ENCODE measurements at places on chromosomes 5 and 9.

- no peak for DNase-seq
These were observed 177.1 kb downstream of the ATP10B start for GRCh38 chr5:160674901-160675300.

DNA sequence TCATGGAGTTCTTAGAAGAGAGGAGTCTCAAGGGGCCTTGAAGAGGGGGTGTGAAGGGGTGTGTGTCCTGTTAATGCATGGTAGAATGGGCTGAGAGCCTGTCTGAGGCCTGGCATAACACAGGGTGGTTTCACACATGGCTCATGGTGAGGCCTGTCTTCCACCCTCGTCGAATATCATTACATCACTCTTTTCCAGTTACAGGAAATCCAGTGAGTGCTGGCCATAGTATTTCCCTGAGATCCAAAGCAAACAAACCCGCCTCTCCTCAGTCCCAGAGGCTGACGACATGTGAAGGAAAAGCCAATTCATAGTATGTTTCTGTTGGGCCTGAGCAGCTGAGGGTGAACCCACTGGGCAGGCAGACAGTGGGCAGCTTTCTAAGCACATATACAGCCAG, 159.4 kb upstream of the NR3C1 start:
- DNase-seq, result no peak

DNA sequence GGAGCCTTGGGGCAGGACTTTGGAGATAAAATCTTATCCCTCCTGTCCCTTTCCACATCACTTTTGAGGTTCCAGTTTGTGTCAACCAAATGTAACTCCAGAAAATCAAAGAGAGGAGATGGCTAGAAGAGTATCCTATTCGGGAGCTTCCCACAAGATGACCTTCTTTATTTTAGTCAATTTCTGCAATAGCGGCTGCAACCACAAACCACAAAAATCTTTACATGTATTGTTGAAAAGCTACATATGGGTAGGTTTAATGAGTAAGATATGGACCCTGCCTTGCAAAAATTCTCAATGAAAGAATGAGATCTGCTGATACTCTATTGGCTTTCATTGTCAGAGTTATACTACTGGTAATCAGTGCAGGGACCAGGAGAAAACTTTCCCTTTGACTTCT, 92.2 kb upstream of the MAMDC2 start:
- DNase-seq, result no peak

- DNase-seq, result no peak
These were observed 298.4 kb upstream of the GRAMD2B start for GRCh38 chr5:126124706-126125345.

DNA sequence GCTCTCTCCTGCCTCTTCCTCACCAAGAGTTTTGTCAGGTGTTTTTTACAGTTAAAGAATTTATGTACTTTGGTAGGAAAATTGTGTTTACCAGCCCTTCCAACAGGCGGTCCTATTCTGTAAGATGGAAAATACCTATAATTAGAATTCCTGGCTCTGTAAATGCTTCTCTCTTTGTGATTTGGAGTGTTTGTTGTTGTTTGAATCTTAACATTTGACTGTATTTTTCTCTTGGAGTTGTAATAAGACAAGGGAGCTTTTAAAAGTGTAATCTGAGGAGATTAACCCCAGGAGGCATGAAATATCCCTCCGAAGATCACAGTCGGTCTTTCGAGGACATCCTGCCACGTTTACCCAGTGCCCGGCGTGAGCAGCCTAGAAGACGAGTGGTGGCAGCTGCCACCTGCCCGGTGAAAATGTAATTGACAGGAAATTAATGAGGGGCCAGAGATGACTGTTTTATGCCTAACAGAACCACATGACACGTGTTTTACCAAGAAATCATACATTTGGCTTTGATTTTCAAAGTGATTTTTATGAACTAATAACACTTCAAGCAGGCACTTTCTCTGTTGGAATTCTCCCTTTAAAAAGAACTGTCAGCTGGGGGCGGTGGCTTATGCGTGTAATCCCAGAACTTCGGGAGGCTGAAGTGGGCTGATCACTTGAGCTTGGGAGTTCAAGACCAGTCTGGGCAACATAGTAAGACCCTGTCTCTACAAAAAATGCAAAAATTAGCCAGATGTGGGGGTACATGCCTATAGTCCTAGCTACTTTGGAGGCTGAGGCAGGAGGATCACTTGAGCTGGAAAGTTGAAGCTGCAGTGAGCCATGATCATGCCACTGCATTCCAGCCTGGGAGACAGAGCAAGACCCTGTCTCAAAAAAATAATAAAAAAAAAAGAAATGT, 20.0 kb downstream of the ANKRD33B start:
- no peak for DNase-seq

DNA sequence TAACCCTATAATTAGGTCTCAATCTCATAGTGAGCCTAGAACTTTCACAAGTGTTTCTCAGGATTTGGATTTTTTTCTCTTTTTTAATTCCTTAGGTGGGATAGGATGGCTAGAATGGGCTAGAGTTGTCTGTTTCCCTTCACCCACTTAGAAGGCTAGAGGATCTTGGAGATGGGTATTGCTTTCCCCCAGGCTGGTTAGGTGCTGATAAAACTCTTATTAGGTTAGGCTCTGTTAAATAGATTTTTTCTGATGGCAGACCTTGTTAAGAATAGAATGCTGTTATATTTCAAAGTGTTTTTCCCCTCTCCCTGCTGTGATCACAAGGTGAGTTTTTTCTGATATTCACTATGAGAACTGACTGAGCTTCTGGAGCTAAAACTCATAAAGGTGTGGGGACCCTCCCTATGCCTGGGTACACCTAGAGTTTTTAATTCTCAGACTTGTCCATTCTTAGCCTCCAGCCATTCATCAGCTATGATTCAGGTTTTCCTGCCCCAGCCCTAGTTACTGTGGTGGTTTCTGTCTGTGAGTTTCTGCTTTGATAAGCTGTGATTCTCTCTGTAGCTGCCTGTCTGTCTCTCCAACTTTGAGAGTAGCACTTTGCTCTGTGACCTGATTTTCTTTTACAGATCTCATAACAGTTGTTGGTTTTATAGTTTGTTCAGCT, 132.4 kb downstream of the HACD4 start:
- no peak for DNase-seq

GRCh38 chr9:129640086-129640870, 1.7 kb downstream of the ASB6 start:
- no peak for DNase-seq
